ENCODE measurements at places on chromosomes 2 and 18.

DNA sequence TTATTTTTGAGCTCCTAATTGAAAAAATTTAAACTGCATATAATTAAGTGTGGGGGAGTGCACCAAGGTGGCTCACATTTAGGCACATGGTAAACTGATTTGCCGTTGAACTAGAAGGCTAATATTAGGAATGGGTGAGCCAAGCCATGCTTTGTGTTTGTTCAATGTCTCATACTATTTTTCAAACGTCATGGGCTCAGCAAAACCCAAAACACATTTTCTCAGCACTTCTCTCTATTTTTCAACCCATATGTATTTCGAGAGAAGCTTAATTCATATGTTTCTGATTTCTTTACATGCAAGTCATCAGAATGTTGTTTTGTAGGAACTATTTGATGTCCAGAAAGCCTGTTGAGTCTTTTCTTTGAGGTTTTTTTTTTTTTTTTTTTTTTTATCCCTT lies 291.2 kb downstream of the TCF4 start:
- DNase-seq, result no peak

DNA sequence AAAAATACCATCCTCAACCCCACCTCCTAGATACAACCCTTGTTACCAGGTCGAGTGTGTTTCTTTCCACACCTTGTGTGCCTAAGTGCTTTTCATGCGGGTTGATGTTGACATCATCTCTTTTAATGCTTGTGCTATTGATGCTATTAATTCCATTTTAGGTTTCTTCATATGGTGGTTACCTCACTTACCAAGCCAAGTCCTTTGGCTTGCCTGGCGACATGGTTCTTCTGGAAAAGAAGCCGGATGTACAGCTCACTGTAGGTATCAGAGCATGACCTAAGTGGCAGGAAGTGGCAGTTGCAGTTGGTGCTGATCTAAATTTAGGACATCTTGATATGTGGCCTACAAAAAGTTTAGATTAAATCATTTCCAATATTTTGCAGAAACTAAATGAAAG lies 149.9 kb upstream of the TTC39C start:
- no peak for DNase-seq

GRCh38 chr2:33680644-33681363 lies 81.7 kb upstream of the FAM98A start:
- no peak for DNase-seq

GRCh38 chr2:85234868-85235267 lies 92.9 kb downstream of the TGOLN2 start:
- DNase-seq, result peak; percentile 57

DNA sequence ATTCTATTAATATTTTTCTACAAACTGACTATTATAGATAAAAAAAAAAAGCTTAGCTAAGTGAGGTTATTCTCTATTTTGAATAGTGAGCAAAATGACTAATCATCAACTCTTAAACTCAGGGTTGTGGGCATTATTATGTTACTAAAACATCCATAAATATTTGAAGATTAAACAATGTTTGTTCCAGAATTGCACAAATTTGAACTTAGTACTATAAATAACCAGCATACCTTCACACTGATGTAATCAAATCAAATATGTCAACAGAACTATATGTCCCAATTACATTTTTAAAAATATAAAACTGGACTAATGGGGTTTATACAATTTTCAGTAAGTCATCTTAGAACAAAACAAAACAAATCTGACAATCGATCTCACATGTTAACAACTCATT lies 800.9 kb downstream of the LRP1B start:
- no peak for DNase-seq

- no peak for DNase-seq
Measured at GRCh38 chr2:215528555-215528954, 92.7 kb upstream of the FN1 start.

GRCh38 chr2:190759749-190760213 lies 110.9 kb downstream of the NAB1 start:
- DNase-seq, result no peak

DNA sequence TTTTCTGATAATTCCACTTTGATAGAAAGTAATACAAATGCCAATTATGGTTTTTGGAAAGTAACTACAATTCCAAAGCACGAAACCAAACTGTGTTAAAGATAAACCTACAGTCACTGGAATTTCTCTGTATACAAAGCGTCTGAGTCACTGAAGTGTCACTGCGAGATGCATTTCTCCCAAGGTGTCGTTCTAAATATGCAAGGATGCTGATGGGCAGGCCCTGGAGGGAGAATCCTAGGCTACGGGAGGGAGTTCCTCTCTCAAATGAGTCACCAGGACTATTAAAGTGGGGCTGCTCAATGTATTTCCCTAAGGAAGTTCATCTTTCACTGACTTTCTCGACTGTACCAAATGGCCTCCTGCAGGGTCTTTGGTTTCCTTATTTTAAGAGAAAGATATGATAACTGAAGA lies 163.8 kb upstream of the STK17B start:
- no peak for DNase-seq

- DNase-seq, result no peak
Measured at GRCh38 chr2:240341064-240341463, 94.4 kb upstream of the GPC1 start.

GRCh38 chr2:78175645-78176044 lies 653.5 kb upstream of the LRRTM4 start:
- no peak for DNase-seq

DNA sequence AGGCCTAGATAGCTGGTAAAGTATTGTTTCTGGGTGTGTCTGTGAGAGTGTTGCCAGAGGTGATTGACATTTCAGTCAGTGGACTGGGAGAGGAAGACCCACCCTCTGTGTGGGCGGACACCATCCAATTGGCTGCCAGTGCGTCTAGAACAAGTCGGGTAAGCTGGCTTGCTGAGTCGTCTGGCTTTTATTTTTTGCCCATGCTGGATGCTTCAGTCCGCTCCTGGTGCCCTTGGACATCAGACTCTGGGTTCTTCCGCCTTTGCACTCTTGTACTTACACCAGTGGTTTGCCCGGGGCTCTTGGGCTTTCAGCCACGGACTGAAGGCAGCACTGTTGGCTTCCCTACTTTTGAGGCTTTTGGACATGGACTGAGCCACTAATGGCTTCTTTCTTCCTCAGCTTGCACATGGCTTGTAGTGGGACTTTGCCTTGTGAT lies 24.3 kb downstream of the DIS3L2 start:
- no peak for DNase-seq

- DNase-seq, result peak; percentile 32
Measured at GRCh38 chr18:57585855-57586250, 649 bp downstream of the FECH start.

GRCh38 chr2:46001741-46002506 lies 295.3 kb upstream of the EPAS1 start:
- DNase-seq, result no peak

DNA sequence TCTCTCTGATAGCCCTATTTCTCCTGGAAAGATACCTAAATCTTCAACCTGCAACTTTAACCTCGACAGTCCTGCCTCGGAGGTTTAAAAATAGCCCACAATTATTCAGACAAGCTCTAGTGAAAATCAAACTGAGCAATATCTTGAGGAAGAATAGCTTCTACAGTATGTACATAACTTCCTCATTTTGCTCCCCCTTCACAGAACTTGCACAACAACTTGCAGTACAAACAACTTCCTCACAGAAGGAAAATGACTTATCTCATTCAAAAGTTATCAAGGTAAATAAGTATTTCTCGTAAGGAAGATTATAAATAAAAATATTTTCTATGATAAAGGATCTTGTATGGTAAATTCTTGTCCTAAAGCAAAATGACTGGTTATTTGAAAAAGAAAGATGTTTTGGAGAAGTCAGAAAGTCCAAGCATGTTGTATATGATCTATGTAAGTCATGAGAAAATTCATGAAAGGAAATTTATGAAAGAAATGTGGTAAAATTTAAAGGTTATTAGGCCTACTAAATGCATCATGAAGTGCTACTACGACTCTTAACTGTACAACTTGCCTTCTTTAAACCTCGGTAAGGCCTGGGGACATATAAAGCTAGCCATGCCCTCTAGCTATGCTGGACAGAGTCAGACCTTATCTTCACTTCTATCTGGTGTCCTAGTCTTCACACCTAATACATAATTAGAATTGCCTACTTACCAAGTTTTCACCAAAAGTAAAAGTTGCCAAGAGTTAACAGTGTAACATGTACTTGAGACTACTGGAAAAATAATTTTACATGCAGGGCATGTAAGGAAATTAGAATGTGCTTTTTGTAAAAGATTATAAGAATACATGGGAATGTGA lies 394.5 kb downstream of the DLGAP1 start:
- DNase-seq, result no peak

DNA sequence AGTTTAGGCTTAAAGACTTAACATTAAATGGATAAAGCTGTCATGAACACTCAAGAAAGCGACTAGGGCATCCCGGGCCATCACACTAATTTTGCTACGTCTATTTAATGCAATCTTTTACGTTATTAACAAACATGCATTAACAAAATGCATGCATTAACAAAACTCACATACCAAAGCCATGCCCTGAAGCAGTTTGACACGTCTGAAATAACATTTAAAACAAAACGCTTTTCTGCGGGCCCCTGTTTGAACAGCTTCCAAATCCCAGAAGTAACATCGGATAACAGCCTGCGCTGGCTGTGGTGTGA lies 458 bp downstream of the B4GALT6 start:
- DNase-seq, result peak; percentile 20

DNA sequence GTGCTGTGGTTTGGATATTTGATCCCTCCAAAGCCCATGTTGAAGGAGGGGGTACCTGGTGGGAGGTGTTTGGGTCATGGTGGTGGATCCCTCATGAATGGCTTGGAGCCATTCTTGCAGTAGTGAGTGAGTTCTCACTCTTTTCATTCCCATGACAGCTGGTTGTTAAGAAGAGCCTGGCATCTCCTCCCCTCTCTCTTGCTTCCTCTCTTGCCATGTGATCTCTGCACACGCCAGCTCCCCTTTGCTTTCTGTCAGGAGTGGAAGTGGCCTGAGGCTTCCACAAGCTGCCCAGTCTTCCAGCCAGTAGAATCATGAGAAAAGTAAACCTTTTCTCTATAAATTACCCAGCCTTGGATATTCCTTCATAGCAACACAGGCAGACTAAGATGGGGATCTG lies 8.6 kb downstream of the ADD2 start:
- DNase-seq, result no peak

DNA sequence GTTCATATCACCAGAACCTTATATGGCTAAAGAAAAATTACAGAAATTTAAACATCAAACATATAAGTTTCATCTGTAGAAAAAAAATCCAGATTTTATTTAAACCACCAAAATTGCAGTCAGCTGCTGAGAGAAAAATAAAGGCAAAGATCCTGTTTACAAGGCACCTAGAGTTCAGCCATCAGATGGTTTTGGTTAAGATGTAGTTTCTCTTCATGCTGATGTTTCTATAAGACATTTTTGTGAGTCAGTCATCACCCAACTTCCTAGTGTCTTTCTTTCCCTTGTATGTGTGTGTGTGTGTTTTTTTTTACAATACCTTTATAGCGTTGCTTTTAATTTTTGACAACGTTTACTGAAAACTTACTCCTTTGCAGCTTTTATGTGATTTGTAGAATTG lies 26.1 kb upstream of the MMADHC start:
- DNase-seq, result no peak

DNA sequence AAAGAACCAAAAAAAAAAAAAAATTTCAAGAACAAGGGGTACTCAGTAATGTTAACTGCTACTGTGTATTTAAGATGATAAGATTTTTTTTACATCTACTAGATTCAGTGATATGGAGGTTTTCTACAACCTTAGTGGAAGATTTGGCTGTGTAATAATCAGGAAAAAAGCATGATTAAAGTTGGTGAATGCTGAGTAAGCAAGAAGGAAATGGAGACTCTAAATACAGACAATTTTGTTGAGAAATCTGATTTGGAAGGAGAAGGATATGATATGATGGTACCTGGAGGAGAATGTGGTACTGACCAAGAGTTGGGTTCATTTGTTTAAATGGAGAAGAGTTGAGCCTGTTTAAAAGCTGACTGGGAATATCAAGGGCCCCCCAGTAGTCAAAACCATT lies 125.1 kb downstream of the WDPCP start:
- DNase-seq, result no peak
